Stimulated activated CD8-positive, alpha-beta memory T cell treated with anti-CD3 and anti-CD28 coated beads, Interleukin-7, amount 100 ng/mL, for 24 hours (primary cell): ENCODE measurements at places on chromosomes 5 and 9.

DNA sequence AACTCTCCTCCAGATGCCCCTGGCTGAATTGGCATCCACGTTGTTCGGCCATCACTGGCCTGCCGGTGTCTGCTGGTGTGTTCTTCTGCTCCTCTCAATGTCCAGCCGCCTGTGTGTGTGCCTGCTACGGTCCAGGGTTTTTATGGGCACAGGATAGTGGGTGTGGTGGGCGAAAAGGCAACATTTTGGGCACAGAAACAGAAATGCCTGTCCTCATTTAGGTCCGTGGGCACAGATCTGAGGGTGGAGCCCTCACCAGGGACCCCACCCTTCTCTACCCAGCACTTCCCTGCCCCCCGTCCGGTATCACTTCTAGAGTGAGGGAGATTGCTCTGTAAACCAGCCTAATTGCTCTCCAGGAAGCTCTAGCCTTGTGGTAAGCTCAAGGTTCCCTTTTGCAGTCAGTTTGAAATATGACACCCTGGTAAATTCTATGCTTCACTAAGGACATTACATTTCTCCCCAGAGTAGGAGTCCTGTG, 410.1 kb downstream of the MAT2B start:
- DNase-seq = no peak

DNA sequence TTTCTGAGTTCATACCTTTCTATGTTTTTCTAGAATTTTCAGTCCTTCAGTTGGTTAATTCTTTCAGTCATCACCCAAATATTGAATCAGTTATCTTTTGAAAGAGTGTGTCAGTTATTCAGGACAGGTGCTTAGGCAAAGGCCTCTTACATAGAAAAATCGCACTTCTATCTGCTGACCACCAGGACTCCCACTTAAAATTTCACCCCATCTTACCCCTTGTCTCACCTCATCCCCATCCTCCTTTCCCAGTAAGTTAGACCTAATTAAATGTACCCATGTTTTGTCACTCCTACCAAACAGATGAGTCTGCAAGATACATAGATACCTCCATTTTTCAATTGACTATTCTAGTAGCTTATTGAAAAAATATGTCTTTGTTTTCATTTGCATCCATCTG, 159.9 kb upstream of the PIK3R1 start:
- DNase-seq = no peak

GRCh38 chr5:167725741-167726140, 565.7 kb upstream of the WWC1 start:
- DNase-seq = no peak

DNA sequence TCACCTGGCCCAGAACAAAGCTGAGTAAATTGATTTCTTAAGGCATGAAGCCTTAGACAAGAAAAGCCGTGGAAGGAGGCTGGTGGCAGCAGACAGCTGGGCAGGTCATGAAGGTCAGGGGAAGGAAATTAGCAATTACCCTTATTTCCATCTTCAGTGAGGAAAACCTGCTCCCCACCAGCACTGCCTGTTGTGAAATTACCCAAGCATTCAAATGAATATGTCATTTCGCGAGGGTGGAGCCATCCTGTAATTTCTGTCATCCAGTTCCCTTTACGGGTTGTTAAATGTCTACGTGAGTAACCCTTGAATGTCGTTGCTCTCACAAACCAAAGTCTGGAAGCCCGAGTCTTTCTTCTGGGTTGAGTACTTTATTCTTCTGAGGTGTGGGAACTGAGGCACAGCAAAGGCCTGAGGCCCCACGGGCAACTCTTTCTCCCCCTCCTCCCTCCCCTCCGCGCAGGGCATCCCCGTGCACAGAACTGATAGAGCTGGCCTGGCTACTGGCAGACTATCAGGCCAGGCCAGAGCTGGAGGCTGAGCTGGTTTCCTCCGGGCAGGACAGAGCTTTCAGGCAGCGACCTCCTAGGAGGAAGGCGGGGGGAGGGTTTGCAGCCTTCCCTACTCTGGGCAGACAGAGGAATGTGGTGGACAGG, 22.0 kb upstream of the AK3 start:
- DNase-seq = no peak

DNA sequence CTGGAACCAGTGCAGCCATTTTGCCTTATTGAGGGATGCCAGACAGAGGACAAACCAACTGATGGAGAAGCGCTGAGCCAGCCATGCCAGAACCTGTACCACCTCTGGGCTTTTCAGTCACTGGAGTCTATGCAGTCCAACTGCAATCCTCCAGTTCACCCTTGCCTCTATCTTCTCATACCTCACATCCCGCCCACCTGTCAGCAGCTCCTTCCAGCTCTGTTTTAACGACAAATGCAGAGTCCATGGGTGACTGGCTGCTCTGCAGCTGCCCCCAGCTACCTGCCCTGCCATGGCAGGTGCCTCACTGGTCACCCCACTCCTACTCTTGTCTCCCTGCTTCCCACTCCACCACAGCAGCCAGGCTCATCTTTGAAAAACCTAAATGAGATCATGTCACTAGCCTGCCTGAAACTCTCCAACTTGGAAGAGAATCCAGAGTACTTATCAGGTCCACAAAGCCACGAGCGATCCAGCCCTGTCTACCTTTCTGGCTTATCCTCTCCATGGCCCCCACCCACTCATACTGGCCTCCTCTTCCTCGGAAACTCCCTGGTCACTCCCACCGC, 14.0 kb upstream of the ACSL6 start:
- no peak for DNase-seq

GRCh38 chr9:129626625-129627284, 792 bp downstream of the NTMT1 start:
- DNase-seq = no peak

DNA sequence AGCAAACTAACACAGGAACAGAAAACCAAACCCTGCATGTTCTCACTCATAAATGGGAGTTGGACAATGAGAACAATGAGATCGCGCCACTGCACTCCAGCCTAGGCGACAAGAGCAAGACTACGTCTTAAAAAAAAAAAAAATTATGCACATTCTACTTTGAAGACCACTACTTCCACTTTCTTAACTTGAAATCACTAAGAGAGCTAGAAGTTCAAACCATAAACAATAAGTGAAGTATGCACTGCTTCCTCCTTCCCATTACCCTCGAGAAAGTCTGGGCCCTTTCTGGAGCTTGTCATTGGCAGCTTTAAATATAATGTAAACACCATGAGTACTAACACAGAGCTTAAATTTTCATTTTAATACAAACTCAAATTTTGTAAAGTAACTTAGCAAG, 94.9 kb downstream of the TLE1 start:
- DNase-seq = no peak

GRCh38 chr5:168822745-168823281, 243.6 kb upstream of the PANK3 start:
- no peak for DNase-seq

DNA sequence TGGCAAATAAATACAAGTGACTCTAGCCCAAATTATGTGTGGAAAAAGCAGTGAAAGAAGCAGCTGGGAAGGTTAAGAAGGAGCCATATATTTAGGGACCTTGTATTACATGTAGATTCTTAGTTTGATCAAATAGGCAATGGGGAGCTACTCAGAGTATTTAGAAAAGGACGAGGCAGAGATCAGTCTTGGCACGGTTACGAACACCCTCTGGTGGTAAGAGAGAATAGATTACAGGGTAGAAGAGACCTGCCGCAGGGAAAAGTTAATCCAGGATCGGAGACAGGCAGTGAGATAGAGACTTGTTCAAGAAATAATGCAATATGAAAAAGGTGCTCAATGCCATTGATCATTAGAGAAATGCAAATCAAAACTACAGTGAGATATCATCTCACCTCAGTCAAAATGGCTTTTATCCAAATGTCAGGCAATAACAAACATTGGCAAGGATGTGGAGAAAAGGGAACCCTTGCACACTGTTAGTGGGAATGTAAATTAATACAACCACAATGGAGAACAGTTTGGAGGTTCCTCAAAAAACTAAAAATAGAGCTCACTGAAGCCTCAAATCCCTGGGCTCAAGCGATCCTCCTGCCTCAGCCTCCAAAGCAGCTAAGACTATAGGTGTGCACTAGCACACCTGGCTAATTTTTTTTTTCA, 12.0 kb downstream of the INIP start:
- no peak for DNase-seq

DNA sequence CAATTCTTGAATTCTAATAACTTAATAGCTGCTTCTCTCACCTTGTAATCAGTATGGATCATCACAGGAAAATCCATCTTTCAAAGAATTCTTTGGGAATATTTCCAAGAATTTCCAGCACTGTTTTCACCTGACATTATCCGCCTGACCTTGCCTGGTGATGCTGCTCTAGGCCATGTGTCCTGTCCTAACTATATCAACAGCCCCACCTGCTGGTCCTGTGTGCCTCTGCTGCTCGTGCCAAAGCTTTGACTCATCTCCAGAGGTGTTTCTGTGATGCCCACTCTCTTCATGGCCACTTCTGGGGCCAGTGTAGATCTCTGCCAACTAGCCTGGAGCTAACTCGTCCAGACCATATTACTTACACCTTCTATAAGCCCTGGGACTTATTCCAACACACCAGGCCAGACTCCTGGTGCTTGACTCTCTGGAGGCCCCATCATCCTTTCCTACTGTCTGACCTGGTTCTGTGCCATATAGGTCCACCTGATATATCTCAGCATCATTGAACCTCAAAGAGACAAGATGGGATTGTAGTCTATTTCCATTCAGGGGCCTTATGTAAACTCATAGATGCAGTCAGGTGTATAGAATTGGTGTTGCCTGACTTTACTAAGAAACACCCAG, 67.5 kb upstream of the CKMT2 start:
- DNase-seq = peak; percentile 44

DNA sequence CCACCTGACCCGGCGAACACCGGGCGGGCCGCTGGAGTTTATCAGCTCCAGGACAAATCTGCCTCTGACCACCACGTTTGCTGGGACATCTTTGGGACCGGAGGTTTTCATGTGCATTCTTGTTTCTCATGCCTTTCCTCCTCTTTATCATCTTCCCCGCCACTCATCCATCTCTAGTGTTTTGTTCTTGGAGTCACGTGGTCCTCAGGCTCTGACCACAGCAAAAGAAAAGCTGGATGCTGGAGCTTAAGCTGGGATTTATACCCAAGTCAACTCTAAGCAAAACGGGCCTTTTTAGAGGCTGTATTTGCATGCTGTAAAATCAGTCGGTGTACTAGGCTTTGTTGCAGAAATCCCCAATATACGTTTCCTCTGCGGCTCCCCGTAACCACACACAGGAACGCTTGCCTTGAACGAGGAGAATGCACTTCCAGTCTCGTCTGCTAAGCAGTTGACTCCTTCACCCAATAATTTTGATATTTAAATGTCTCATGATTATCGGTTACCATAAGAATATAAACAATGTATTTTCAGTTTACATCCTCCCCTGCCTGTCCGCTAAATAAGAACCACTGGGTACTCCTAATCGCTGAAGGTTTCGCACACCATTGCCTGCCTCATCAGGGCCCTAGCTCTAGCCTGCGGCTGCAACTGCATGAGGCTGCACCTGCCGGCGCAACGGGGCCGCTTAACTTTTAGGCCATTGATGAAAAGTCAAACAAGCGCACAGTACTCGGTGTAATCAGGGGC, 560 bp upstream of the NDUFS6 start:
- no peak for DNase-seq

GRCh38 chr5:32565145-32565544, 20.2 kb upstream of the SUB1 start:
- no peak for DNase-seq

DNA sequence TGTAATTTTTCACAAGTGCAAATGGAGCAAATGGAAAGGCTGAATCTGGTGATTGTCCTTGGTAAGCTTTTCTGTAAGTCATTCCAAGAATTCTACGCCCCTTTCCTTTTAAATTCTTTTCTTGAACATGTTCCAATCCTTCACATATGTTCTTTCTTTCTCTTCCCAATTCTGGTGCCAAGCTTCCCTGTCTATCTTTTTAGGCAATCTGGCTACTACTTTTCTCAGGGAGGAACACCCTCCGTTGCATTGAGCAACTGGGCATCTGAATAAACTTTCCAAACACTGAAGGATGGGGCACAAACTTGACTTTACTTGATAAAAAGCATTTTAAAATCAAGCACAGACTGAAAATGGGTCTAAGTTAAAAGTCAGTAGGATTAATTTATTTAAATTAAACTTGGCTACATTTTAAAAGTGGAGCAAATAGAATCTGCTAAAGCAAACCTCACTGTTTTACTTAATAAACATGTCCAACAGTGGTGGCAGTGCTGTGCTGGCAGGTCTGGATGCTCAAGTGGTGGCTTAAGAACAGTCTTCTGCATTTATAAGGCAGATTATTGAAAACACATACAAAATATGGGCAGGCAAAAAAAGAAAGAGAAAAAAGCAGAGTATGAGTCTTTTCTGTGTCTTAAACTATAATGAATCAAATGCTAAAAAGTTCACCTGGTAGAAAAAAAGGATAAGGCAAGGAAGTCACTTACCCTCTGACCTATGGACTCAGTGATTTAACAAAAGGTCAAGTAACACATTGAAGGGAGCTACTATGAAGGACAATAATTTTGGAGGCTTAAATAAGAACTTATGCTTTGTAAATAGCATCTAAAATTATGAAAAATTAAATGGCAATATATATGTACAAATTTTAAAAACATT, 5.4 kb downstream of the ELL2 start:
- DNase-seq = no peak

- no peak for DNase-seq
Measured at GRCh38 chr5:110903966-110904365, 165.2 kb downstream of the SLC25A46 start.

DNA sequence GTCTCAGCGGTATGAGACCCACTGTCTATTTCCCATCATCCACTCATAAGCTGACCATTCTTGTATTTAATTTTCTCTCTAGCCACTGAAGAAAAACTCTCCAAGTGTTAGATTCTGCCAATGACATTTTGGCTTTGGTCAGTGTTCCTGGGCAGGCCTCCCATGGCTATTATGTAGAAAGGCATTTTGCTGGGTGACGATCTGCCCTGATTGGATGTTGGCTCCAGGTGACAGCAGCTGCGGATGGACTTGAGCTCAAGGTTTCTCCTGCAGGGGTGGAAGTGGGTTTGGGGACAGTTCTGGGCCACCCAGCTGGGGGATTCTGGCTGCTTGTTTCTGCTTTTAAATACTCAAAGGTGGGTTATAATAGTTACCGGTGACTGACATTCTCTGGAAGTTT, 31.6 kb downstream of the ACSL6 start:
- DNase-seq = no peak

GRCh38 chr9:137148242-137148641, 9.3 kb downstream of the GRIN1 start:
- DNase-seq = no peak

- DNase-seq = no peak
Measured at GRCh38 chr9:75864266-75864665, 26.2 kb upstream of the PCSK5 start.

DNA sequence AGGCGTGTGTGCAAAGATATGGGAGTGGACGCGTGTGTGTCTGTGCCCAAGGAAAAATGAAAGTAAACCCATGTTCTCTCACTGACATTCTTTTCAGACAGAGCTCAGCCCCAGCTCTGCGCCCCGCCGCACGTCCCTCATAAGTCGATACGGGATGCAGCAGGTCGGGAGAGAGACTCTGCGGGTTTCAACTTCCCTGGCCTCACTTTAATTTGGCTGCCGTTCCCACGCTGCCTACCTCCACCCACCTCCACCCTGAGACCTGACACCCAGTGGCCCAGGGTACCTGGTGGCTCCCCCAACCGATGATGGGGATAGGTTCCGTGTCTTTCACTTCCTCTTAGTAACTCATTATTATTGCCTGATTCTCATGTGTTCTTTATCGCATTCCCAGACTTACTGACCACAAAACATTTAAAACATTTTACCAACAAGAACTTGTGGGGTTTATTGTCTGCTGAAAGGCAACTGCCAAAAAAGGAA, 19.4 kb downstream of the LHX2 start:
- no peak for DNase-seq
